Activated CD4-positive, alpha-beta T cell treated with anti-CD3 and anti-CD28 coated beads, Interleukin-2, amount 10 ng/mL, durations not matched to agents 7 days and 5 days (primary cell): ENCODE measurements at places on chromosomes 16 and 17. TPM values are rescaled to one million over a fixed set of nuclear protein-coding genes. Genes with fewer than 3 reads are reported as not detected.

Gene CCL4
- 3.9 TPM for total RNA-seq

Gene DNAJC7
- total RNA-seq = 93.3 TPM

Gene HS3ST2
- total RNA-seq = not detected

Gene GPR142
- total RNA-seq = not detected

Gene MT1M
- total RNA-seq = not detected

Gene EZH1
- total RNA-seq = 52.6 TPM

Gene OR1E1
- total RNA-seq = not detected

Gene SALL1
- not detected for total RNA-seq

Gene DOC2B
- not detected for total RNA-seq

Gene CNEP1R1
- total RNA-seq = 29.1 TPM

Gene MGAT5B
- total RNA-seq = 0.12 TPM

Gene GPR179
- not detected for total RNA-seq

Gene DPEP3
- 0.10 TPM for total RNA-seq

Gene FOXL1
- total RNA-seq = not detected

Gene SOX9
- not detected for total RNA-seq

Gene SEC14L5
- total RNA-seq = not detected

Gene CD300LG
- total RNA-seq = not detected

Gene KRT33A
- not detected for total RNA-seq

Gene SLC16A5
- total RNA-seq = 11.4 TPM

Gene RASL10B
- total RNA-seq = 0.37 TPM

Gene GGT6
- not detected for total RNA-seq

Gene SLFN13
- 50.4 TPM for total RNA-seq

Gene RNF112
- total RNA-seq = 0.58 TPM

Gene HS3ST3B1
- total RNA-seq = 11.5 TPM

Gene SCPEP1
- 11.5 TPM for total RNA-seq

Gene CNTNAP1
- total RNA-seq = 0.81 TPM

Gene JPT1
- total RNA-seq = 277 TPM

Gene PTX4
- not detected for total RNA-seq

Gene KRT20
- not detected for total RNA-seq

Gene MYBBP1A
- 59.0 TPM for total RNA-seq

Gene C16orf96
- 0.22 TPM for total RNA-seq
